ENCODE measurements at places on chromosomes 7 and 10.

DNA sequence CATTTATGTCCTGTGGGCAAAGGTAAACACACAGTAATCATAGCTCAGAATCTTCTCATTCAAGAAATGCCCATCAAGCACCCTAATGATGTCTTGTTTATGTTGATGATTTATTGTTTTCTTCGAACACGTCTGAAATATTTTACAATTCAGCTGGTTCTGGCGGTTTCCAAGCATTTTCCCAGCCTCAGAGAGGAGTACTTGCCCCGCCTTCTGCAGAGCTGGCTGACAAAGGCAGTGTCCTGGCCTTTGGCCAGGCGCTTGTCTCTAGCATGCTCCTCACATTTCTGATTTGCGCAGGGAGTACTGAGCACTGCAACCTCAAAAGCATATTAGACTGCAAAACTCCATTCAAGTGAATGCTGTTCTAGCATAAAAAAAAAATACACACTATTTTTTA is 314.2 kb upstream of the GNAI1 start:
- DNase-seq = peak; percentile 48

GRCh38 chr10:1293636-1294435 is 237.7 kb downstream of the WDR37 start:
- DNase-seq = peak; percentile 83

DNA sequence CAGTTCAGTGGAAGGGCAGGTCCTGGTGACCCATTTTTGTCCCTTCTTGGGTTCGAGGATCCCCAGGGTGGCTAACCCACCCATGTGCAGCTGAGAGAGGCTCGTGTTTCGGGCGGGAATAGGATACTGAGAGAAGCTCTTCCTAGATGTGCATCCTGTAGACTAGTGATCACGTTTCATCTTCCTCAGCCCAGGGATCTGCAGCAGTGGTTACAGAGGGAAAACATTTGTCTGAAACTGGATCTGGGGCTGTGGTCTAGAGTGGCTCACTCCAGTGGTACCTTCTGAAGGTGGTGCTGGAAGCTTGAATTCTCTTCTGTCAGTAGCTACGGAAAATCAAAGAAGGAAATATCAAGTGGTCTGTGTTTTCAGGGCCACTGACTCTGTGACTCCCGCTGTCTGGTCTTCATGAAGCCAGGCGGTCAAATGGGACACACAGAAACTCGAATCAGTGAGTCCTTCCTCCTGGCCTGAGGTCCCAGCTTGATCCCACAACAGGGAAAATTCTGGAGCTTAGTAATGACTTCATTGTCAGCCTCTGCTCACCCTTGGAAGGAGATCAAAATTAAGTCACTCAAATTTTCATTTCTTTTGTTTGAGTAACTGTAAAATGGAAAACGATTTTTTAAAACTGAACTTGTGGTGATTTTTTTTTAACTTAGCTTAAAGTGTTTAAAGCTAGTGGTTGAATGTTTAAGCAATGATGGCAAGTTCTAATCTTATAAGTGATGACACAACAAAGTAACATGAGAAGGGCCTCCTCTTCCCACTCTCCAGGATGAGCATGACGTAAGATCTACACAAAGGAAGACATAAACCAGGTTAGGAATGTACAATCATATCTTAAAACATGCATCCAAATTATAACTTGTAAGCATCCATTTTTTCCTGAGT is 469.3 kb upstream of the KLF6 start:
- no peak for DNase-seq

GRCh38 chr7:50335795-50336754 is 31.6 kb downstream of the IKZF1 start:
- DNase-seq = no peak

DNA sequence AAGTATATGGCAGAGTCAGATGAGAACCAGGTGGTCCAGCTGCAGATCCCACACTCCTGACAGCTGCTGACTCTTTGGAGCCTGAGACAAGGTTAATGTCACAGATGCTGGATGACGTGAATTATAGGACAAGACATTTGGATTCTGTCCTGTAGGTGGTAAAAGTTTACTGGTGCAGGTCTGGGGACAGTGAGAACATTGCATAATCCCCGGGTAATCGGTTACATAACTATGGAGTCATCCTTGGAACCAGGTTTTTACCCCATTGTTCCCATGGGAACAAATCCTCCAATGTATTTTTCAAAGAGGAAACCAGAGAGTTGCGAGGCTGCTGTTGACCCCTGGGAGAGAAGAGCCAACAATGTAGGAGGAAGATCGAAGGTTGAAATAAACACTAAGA is 27.5 kb upstream of the ZCCHC24 start:
- no peak for DNase-seq

DNA sequence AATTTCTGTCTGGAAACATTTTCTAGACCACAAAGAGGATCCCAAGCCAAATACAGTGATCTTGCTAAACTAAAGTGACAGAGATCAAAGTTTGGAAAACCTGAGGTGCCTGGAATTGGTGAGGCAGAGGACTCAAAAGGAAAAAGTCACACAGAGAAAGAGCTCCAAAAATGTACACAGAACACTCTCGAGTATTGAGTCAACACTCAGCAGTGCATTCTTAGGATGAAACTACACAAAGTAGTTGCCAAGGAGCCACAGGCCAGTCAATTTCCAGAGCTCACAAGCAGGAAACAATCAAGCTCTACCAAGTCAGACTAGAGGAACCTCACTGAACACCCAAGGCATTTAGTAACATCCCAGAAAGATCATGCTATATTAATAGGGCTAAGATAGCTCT is 61.3 kb downstream of the MICU1 start:
- no peak for DNase-seq

DNA sequence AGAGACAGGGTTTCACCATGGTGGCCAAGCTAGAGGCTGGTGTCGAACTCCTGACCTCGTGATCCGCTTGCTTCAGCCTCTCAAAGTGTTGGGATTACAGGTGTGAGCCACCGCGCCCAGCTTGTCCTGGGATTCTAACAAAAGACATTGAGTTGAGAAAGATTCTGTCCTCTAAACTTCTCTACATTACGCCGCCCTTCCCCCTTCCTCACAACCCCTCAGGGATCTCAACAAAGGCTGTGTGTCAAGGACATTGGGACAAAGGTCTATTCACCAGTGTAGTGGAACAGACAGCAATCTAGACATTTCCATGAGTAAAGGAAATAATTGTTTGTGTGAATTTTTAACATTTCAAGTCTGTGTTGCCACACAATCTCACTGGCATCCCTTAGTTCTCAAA is 68.8 kb upstream of the KIF5B start:
- DNase-seq = peak; percentile 81

- no peak for DNase-seq
These were observed 5.3 kb upstream of the MYOZ1 start for GRCh38 chr10:73646598-73647041.

All from globus pallidus (tissue), 1 donor.